ENCODE measurements at places on chromosomes 2 and 18.

DNA sequence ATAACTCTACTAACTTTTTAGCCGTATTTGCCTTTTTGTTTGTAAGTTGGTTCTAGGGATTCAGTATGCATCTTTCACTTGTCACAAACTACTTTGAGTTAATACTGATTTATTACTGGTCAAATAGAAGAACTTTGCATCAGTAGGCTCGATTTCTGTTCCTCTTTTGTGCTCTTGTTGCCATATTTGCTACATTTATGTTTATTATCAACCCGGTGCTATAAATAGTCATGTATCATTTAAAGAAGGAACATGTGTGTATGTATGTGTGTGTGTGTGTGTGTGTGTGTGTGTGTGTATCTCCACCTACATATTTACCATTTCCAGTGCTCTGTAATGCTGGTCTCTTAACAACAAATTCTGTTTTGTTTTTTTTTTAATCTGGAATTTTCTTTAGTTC lies 79.6 kb upstream of the B3GNT7 start:
- no peak for DNase-seq

DNA sequence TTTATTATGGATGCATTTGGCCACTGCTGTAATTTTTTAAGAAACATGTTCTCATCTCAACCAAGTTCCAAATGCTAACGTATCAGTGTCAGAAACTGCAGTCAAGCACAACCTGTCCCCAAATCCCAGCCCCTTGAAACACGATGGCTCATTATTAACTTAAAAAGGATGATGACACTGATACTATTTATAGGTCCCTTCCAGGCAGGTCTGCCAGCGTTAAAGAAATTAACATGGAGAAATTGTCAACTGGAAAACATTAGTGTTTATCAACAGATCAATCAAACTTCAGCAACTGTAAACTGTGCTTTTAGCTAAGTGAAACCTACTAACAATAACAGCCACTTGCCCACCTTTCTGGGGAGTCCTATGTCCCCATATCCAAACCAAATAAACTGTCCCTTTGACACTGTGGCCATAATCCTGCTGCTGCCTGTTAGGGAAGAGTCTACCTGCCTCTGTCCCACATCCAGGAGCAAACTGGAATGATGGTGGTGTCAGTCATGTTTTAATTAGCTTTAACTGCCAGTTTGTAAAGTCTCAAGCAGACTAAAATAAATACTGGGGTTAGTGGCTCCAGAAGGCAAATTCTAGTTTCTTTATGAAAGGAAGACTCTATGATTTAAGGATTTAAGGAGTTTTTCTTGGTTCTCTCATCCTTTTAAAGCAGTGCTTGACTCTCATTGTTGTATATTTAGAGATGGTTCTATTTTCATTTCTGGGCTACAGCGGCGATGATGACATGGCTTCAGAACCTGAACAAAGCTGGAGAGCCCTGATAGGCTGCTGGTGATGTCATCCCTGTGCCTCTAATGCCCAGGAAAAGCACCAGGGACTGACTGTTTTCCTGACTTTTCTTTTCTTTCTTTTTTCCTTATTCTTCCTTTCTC lies 583.6 kb upstream of the PIK3C3 start:
- no peak for DNase-seq

DNA sequence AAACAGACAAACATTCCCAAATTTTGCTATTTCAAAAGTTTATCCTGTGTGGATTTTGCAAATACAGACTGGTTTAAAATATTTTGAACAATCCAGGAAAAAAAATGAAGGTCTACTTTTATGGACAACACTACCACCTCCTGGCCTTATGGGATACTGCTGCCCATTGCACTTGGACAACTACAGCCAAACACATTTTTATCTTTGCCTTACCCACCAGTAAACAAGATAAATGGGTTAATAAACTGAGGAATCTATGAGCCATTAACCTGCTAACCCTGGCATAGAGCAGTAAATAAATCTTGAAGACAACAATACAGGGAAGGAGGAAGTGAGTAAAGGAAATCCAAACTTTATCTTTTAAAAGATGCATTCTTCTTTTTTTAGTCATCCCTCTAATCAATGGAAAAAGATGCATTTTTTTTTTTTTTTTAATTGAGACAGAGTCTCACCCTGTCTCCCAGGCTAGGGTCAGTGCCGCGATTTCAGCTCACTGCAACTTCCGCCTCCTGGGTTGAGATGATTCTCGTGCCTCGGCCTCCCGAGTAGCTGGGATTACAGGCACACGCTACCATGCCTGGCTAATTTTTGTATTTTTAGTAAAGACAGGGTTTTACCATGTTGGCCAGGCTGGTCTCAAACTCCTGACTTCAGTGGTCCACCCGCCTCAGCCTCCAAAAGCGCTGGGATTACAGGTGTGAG lies 2.1 kb upstream of the SPIRE1 start:
- no peak for DNase-seq

- DNase-seq = no peak
These were observed 242.0 kb upstream of the LYPD1 start for GRCh38 chr2:132911726-132912724.

DNA sequence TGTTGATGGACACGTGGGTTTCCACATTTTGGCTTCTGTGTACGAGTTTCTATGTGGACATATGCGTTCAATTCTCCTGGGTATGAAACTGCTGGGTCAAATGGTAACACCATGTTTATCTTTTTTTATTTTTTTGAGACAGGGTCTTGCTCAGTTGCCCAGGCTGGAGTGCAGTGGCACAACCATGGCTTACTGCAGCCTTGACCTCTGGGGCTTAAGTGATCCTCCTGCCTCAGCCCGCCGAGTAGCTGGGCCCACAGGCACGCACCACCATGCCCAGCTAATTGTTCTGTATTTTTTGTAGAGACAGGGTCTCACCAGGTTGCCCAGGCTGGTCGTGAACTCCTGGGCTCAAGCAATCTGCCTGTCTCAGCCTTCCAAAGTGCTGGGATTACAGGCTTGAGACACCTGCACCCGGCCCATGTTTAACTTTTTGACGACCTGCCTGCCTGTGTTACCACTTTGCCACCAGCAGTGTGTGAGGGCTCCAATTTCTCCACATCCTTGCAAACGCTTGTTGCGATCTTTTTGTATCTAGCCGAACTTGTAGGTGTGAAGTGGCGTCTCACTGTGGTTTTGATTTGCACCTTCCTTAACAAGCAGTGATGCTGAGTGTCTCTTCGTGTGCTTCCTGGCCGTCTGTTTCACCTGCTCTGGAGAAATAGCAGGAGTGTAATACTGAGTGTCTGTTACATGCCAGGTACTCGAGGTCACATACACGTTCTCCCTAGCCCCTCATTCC lies 6.9 kb downstream of the HSBP1L1 start:
- DNase-seq = no peak

GRCh38 chr2:168118733-168119514 lies 128.5 kb downstream of the STK39 start:
- peak; percentile 26 for DNase-seq

- no peak for DNase-seq
These were observed 3.4 kb upstream of the STAMBP start for GRCh38 chr2:73825408-73825807.

- DNase-seq = no peak
These were observed 11.1 kb downstream of the SERPINB8 start for GRCh38 chr18:63980896-63981460.

GRCh38 chr2:42804891-42805290 lies 12.5 kb upstream of the HAAO start:
- DNase-seq = no peak

DNA sequence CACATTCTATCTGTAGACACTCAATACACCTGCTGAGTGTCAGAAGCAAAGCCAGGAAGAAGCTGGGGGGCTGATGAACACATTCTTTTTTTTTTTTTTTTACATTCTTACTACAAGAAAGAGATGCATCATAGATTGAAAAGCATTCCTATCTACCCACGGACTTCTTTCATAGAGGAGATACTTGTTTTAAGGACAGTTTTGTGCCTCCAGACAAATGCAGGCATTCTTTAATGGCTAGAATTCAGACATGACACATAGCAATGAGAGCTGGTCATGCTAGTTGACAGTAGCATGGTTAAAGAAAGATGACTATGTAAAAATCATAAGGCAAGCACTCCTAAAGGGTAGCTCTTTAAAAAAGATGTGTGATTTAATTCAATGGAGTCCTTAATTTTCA lies 110.2 kb downstream of the EPHA4 start:
- no peak for DNase-seq

DNA sequence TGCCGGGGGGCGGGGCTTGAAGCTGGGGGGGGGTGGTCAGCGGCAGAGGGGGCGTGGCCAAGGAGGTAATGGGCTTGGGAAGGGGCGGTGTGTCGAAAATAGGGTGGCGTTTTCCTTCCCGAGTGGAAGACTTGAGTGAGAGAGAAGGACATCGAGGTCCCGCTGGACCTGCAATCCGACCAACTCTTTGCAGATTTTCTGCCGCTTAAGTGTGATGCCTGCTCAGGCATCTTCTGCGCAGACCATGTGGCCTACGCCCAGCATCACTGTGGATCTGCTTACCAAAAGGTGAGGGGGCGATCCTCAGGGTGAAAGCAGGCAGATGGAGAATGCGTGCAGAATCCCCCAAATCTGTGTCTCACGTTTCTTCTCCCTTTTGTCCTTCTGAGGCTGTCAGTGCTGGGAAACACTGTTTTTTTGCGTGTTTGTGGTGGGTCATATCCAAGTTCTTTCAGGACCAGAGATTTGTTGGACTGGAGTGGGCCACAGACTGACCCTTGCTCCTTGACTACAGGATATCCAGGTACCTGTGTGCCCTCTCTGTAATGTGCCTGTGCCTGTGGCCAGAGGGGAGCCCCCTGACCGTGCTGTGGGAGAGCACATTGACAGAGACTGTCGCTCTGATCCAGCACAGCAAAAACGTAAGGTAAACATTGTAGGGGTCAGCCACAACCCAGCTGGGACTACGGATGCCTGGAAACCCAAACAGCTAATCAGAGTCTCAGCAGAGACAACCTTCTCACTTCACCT lies 727 bp downstream of the ZFAND2B start:
- DNase-seq = no peak

GRCh38 chr2:227163485-227163997 lies 464 bp downstream of the COL4A4 start:
- DNase-seq = no peak

- no peak for DNase-seq
These were observed 211.0 kb upstream of the SIX2 start for GRCh38 chr2:45220227-45220626.

GRCh38 chr2:169275696-169276444 lies 86.5 kb downstream of the LRP2 start:
- DNase-seq = no peak

- no peak for DNase-seq
These were observed 18.3 kb downstream of the MAIP1 start for GRCh38 chr2:199973703-199974102.

GRCh38 chr18:54415086-54415485 lies 57.4 kb downstream of the C18orf54 start:
- DNase-seq = no peak

- no peak for DNase-seq
These were observed 121.0 kb downstream of the ANKRD44 start for GRCh38 chr2:197189426-197190099.

- no peak for DNase-seq
These were observed 59.7 kb upstream of the MAPRE2 start for GRCh38 chr18:34981487-34981886.

GRCh38 chr18:10514601-10515000 lies 11.2 kb upstream of the NAPG start:
- DNase-seq = no peak

DNA sequence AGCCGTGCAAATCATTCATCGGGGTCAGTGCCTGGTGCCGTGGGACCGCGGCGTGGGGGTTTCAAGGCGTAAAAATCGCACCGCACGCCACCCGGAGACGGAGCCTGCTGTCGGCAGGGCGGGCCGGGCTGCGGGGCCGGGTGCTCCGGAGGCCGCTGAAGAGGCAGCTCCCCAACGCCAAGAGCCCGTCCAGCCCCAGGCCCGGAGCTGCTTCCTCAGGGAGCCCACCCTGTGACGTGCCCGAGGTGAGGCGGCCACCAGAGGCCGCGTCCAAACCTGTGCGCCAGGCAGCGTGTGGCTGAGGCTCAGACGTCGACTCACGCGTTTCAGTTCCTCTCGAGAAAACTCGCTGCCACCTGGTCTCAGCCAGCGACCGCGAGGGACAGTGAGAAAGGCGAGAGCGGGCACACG lies 98.1 kb downstream of the NFATC1 start:
- no peak for DNase-seq

DNA sequence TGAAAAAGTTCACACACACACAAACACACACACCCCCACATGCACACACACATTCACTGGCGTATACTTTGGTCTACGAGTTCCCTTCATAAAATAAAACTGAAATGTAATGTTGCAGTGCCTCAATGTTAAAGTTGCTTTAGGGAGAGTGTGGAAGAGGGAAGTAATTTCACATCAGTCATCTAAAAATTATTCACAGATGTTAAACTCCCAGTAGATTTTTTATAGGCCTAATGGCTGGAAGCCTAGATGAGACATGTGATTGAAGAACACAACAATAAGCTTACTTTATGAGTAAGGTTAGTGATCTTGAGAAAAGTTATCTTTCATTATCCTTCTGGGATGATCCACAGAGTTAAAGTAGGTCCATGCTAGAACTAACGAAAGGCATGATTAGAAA lies 506.7 kb upstream of the CNTNAP5 start:
- peak; percentile 65 for DNase-seq

GRCh38 chr2:68218343-68218901 lies 33.9 kb downstream of the PPP3R1 start:
- no peak for DNase-seq

- no peak for DNase-seq
These were observed 478.4 kb upstream of the HS6ST1 start for GRCh38 chr2:128797092-128797491.

- DNase-seq = no peak
These were observed 1135.8 kb upstream of the ACVR2A start for GRCh38 chr2:146709004-146709403.
